ENCODE measurements at places on chromosomes 3 and 15. TPM values are rescaled to one million over a fixed set of nuclear protein-coding genes. Genes with fewer than 3 reads are reported as not detected.

CCDC39 gene
- 3.9 TPM for total RNA-seq

ZPLD1 gene
- 0.46 TPM for total RNA-seq

ISLR2 gene
- total RNA-seq, result 60.2 TPM

PEX5L gene
- total RNA-seq, result 36.2 TPM

POMGNT2 gene
- total RNA-seq, result 25.1 TPM

GOLGA8R gene
- 2.1 TPM for total RNA-seq

PARP15 gene
- total RNA-seq, result under 0.01 TPM

SAMD7 gene
- total RNA-seq, result not detected

CHL1 gene
- total RNA-seq, result 745 TPM

TNNC1 gene
- not detected for total RNA-seq

SCAANT1 gene
- not detected for total RNA-seq

GTF2A2 gene
- 35.3 TPM for total RNA-seq

Data from diencephalon (tissue), 1 donor.